Right lung (tissue), 10 donors: ENCODE measurements at places on chromosomes 7 and 10. TPM values are rescaled to one million over a fixed set of nuclear protein-coding genes. Genes with fewer than 3 reads are reported as not detected.

Gene SEMA3E
- polyA plus RNA-seq: 36.3 TPM

Gene ASAH2
- 5.0 TPM for polyA plus RNA-seq

Gene THSD7A
- polyA plus RNA-seq: 19.1 TPM

GRCh38 chr7:48250441-48250951 lies 79.2 kb downstream of the ABCA13 start:
- DNase-seq: no peak

GRCh38 chr7:140640727-140641523 lies at the start of gene DENND2A:
Gene DENND2A (minus strand): TSS chr7:140640813. CDS start chr7:140602397, 38,416 bp downstream.
- peak; percentile 93 for DNase-seq

- DNase-seq: no peak
Observed at GRCh38 chr7:116673457-116673865, 1.5 kb downstream of the MET start.

DNA sequence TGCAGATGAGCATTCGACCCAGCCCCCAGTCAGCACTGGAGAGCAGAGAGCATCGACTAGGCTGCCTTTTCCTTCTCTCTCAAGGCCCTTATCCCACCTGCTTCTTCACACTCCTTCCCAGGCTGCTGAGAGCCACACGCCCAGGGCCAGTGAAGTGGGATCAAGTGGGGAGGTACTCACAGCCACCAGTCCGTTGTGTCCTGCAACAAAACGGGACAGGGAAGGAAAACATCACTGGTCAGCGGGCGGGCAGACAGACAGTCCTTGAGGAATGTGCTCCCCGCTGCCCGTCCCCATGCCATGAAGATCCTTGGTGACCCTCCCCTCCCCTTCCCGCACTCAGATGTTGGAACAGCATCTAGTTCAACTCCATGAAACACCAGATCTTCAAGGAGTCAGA lies 4.2 kb downstream of the PYROXD2 start:
- DNase-seq: no peak

DNA sequence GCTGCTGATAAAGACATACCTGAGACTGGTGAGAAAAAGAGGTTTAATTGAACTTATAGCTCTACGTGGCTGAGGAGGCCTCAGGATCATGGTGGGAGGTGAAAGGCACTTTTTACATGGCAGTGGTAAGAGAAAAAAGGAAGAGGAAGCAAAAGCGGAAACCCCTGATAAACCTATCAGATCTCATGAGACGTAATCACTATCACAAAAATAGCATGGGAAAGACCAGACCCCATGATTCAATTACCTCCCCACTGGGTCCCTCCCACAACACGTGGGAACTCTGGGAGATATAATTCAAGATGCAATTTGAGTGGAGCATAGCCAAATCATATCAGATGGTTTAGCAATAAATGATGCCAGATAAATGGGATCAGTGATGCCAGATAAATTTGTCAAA lies 892.0 kb upstream of the CELF2 start:
- no peak for DNase-seq

DNA sequence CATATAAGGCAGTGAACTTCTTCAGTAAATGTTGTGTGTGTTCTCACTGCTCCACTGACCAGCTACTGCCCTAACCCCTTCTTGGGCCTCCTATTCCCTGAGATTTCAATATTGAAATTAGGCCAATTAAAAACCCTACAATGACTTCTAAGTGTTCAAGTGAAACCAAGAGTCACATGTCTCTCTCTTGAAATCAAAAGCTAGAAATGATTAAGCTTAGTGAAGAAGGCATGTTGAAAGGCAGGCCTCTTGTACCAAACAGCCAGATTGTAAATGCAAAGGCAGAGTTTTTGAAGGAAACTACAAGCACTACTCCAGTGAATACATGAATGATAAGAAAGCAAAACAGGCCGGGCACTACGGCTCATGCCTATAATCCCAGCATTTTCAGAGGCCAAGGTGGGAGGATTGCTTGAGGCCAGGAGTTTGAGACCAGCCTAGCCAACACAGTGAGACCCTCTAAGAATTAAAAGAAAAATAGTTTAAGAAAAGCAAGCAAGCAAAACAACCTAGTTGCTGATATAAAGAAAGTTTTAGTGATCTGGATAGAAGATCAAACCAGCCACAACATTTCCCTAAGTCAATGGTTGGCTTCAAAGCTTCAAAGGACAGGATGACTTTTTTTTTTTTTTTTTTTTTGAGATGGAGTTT lies 22.3 kb downstream of the BRAF start:
- no peak for DNase-seq

GRCh38 chr7:81170291-81170690 lies 251.4 kb upstream of the SEMA3C start:
- DNase-seq: no peak
